ENCODE measurements at places on chromosomes 3 and 15.

DNA sequence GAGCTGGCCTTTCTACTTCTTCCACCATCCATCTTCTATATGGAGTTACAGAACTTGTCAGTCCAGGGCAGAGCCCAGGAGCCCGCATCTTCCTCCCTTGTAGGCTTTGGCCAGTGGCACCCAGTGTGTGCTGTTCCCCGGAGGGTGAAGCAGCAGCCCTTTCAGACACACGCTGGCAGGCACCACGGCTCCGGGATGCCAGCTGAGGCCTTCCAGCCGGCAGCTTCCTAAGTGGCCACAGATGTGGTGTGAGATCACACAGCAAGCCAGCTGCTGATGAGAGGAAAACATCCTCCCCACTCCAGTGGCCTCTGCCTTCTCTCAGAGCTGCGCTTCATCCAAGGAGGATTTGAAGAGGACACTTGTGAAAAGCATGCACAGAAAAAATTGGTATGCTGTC, 24.1 kb downstream of the CRABP1 start:
- DNase-seq, result no peak

- DNase-seq, result no peak
Measured at GRCh38 chr3:150073031-150073430, 102.3 kb upstream of the PFN2 start.

DNA sequence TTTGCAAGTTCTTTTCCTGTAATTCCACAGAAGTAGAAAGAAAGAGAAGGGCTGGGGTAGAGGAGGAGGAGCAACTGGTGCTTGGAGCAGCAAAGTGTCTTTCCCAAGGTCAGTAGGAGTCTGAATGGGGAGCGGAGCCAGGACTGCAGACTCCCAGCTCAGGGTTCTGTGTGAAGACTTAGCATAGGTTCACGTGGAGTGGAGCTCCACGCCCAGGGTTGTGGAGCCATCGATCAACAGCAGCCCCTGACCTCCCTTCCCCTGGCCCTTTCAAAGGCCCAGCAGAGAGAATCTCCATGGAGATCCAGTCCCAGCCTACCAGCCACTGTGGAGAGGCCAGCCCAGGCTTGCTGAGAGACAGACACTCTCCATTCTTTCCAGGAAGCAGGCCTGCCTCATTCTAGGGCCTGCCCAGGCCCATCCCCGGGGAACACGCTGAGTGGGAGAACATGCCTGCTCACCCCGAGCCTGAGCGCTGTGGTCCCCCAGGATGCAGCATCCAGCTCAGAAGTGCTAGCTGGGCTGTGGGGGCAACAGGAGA, 62.1 kb downstream of the CORO2B start:
- no peak for DNase-seq

- DNase-seq, result no peak
Measured at GRCh38 chr15:67026610-67026967, 38.8 kb upstream of the SMAD3 start.

DNA sequence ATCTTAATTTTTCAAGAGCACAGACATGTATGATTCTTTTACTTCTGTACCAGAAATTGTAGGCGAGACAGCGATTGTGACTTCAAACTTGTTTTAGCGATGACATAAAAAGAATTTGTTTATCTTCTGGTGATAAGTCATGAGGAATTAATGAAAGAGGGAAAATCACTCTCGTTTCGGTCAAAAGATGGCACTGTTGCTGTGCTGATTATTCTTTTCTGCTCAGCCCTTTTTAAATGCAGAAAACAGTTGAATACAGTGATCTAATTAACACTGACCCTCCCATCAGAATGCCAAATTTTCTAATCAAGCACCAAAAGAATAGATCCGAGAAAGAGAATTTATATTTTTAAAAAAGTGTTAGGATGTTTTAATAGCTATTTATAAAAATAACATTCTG, 52.6 kb downstream of the NSUN3 start:
- peak; percentile 38 for DNase-seq

DNA sequence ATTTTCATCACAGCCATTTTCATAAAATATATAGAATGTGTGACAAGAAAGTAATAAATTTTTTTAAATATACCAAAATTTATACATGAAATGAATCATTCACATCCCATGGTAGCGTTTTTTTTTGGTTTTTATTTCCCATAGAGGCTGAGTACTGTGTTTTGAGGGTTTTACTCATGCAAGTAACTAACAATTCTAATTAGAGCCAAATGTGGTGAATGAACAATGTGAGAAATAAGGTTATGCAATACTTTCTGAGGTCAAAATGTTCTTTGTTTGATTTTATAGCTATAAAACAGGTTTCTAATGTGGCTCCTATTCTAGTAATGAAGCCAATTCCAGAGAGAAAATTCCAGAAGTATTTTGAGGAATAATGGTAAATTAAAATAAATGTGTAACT, 386.8 kb downstream of the TBC1D5 start:
- DNase-seq, result peak; percentile 46

GRCh38 chr15:40344631-40345120, 3.9 kb upstream of the CCDC9B start:
- DNase-seq, result peak; percentile 66

DNA sequence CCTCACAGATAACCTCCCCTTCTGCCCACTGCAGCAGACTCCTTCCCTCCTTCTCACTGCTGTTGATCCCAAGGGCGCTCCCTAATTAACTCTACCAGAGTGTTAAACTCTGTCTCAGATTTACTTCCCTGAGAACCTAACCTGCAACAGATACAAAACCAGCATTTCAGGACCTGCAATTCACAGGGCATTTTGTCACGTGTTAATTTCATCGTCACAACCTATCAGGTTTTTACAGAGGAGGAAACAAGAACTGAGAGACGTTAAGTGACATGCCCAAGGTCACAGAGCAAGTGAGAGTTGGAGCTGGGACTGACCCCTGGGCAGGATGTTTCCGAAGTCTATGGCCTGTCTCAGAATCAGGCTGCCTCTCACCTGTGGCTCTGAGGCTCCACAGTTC, 223.9 kb downstream of the UACA start:
- no peak for DNase-seq

DNA sequence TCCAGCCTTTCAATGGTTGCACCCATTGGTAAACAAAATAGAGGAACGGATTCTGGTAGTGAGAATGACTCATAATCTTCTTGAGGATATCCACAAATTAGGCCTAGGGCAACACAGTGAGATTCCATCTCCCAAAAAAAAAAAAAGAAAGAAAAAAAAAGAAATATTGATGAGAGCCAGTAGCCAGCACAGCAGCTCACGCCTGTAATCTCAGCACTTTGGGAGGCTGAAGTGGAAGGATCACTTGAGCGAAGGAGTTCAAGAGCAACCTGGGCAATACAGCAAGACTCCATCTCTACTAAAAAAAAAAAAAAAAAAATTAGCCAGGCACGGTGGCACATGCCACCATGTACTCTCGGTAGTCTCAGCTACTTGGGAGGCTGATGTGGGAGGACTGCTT, 51.9 kb downstream of the DENND4A start:
- no peak for DNase-seq

DNA sequence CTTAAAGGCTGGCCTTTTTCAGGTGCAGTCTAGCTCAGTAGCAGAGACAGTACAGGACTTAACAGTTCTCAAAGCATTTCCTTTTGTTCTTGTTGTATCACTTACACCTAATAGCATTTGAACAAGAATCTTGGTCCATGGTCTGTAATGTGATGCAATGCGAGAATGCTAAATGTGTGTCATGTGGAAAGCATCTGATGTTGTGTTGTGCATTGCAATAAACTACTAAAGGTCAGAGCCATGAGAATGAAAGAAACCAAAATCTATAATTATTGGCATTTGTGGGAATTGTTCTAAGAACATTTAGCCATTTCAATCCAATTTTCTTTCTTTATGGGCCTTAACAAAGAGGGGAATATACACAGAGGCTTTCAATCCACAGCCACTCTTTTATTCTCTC, 324.5 kb upstream of the ROBO2 start:
- DNase-seq, result no peak

DNA sequence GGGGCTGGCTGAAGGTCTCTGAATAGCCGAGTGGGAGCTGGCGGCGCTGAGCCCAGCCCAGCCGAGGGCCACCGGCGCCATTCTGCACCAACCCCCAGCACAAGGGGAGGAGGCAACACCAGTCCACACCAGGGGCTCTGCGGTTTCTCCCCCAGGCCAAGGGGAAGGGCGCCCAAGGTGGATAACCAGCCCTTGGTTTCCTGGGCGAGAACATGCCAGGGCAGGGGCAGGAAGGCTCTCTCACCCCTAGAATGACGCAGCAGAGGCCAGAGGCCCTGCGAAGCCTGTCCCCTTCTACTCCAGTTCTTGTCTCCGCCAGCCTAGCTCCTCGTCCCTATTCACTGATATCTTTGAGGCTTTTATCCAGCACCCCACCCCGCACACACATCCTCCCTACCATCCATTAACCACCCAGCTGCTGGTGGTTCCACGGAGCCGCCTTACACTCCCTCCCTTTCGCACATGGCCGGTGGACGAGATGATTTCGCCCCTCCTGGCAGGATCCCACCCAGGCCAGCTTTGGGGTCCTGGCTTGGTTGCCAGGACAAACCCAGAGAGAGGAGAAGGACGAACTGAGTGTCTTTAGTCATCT, 1.3 kb downstream of the RBPMS2 start:
- DNase-seq, result no peak

DNA sequence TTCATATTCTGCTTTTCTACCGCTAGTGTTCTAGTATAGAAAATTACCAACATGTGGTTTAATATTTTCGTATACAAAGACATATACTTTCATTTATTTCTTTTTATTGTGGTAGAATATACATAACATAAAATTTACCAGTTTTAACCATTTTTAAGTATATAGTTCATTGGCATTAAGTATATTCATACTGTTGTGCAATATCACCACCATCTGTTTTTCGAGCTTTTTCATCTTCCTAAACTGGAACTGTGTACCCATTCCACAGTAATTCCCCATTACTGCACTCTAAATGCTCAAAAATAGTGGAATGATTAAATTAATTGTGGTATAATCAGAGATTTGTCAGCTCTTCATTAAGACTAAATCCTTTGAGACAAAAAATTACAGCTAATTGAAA, 62.9 kb downstream of the ECT2 start:
- no peak for DNase-seq

DNA sequence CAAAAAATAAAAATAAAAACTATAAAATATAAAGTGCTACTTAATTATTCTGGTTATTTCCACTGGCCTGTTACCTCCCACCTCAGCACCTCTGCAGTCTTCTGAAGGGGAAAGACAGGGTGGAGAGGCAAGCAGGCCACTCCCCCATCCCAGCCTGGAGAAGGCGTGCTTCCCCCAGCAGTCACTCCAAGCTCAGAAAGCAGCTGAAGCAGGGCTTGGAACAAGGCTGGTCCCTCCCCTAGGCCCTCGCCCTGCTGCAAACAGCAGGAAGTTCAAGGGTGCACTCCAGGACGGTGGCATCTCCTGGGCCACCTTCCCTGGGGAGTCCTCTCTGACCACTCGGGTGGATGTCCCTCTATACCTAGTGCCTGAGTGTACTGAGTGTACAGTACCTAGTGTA, 21.4 kb downstream of the CACNA2D2 start:
- DNase-seq, result no peak

DNA sequence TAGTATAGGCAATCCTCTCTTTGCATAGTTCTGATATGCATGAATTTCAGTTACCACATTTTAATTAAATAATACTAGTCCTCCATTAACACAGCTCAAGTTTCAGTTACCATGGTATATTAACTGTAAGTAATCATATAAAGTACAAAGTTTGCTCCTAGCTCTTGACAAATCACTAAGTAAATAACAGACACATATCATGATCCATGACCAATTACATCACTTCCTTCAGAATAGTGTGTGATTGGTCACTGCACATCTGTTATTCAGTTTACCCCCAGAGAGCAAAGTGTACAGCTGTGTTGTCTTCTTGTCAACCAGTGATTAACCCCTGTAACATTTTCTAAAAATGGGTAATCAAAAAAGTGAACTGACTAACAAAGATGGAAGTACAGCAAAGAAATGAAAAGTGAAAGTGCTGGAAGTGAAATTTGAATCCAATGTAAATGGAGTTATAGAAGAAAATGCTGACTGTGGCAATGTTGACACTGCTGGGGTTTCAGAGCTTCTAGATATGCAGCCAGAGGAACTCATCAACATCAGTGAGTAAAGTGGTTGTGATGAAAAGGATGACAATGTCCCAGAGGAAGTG, 30.2 kb upstream of the LEKR1 start:
- DNase-seq, result peak; percentile 49

DNA sequence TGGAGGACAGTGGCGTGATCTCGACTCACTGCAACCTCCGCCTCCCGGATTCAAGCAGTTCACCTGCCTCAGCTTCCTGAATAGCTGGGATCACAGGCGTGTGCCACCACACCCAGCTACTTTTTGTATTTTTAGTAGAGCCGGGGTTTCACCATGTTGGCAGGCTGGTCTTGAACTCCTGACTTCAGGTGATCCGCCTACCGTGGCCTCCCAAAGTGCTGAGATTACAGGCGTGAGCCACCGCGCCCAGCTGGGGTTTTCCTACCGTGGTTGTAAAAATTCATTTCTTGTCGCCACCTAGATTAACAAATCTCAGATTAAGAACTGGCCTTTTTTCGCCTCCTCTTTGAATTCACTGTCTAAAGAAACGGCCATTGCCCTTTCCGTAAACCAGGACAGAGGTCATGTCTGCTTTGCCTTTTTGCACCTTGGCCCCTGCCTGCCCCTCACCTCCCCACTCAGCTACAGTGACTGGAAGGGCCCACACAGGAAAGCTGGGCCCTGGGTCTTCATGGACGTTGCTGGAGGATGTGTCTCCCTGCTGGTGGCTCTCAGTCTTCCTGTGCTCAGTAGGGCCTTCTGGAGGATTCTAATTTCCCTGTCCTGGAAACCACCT, 17.2 kb downstream of the ZNF710 start:
- no peak for DNase-seq

- DNase-seq, result no peak
Measured at GRCh38 chr3:84136425-84136824, 822.4 kb upstream of the CADM2 start.

GRCh38 chr3:128083980-128084674, 31.9 kb downstream of the SEC61A1 start:
- DNase-seq, result no peak

DNA sequence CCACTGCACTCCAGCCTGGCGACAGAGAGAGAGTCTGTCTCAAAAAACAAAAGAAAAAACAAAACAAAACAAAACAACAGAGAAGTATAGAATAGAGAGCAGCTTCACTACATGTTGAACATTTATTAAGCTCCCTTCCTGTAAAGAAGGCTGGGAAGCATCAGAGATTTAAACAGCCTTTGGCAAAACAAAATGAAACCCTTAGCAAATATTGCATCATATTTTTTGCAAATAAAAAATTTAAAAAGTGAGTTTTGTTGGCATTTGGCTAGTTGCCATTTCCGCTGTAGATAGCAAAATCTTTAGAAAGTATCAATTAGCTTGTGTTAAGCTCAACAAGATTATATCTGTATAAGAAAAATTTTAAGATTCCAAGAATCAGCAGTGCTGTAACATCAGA, 151.2 kb downstream of the SERPINI1 start:
- DNase-seq, result no peak

DNA sequence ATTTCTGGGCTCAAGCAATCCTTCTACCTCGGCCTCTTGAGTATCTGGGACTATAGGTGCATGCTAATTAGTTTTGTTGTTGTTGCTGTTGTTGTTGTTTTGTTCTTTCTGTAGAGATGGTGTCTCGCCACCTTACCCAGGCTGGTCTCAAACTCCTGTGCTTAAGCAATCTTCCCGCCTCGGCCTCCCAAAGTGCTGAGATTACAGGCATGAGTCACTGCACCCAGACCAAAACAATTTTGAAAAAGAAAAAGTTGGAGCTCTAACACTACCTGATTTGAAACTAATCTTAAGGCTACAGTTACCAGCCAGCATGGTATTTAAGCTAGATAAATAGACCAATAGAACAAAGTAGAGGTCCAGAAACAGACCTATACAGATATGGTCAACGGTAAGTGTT, 29.8 kb downstream of the KPNA1 start:
- DNase-seq, result peak; percentile 14
